ENCODE measurements at places on chromosomes 1 and 21.

- no peak for DNase-seq
Measured at GRCh38 chr1:179029321-179029759, 3.6 kb downstream of the FAM20B start.

- no peak for DNase-seq
Measured at GRCh38 chr1:86594284-86594770, 47.4 kb downstream of the CLCA4 start.

DNA sequence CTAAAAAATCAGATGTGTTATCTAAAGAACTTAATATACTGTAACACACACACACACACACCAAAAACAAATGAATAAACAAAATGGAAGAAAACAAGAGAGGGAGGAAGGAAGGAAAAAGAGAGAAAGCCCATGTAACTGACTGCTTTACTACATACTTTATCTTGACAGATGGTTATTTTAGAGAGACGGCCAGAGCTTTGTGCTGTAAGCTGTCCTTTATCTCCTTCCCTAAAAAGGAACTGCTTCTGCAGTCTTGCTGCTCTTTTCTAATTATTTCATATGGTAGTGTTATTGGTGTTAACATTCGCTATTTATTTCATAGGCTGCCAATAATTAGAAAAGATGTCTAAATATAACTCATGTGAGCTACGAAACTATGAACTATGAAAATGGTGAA, 1384.6 kb downstream of the MRPL39 start:
- no peak for DNase-seq

GRCh38 chr1:16046842-16047241, 3.3 kb downstream of the CLCNKB start:
- DNase-seq, result no peak

DNA sequence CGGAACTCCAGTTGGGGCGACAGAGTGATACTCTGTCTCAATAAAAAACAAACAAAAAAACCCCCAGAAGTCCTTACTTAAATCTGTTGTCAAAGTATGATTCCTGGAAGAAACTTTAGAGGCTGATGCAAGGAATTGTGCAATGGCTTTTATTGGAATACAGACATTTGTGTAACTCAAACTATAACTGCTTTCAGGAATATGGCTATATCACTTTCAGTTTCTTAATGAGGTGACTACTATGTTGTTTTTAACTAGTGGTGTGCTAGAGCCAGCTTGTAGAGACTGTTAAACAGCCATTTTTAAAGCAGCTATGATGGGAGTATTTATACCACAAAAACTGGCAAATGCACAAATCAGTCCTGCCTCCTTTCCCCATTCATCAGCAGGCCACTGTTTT, 22.7 kb upstream of the DNAJC28 start:
- DNase-seq, result no peak

- DNase-seq, result peak; percentile 9
Measured at GRCh38 chr1:157490467-157491165, 61.7 kb downstream of the FCRL5 start.

DNA sequence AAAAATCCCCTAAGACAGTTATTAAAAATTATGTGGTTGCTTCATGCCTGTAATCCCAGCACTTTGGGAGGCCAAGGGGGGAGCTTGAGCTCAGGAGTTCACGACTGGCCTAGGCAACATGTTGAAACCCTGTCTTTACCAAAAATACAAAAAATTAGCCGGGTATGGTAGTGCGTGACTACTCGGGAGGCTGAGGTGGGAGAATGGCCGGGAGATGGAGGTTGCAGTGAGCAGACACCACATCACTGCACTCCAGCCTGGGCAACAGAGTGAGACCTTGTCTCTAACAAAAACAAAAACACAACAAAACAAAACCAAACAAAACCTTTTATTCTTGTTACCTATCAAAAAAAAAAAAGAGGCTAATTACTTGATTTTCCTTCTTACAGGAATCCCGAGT, 2.1 kb downstream of the ELK4 start:
- no peak for DNase-seq

Data from fibroblast of skin of left biceps (primary cell).